ENCODE measurements at places on chromosomes 13 and 19. TPM values are rescaled to one million over a fixed set of nuclear protein-coding genes. Genes with fewer than 3 reads are reported as not detected.

DNA sequence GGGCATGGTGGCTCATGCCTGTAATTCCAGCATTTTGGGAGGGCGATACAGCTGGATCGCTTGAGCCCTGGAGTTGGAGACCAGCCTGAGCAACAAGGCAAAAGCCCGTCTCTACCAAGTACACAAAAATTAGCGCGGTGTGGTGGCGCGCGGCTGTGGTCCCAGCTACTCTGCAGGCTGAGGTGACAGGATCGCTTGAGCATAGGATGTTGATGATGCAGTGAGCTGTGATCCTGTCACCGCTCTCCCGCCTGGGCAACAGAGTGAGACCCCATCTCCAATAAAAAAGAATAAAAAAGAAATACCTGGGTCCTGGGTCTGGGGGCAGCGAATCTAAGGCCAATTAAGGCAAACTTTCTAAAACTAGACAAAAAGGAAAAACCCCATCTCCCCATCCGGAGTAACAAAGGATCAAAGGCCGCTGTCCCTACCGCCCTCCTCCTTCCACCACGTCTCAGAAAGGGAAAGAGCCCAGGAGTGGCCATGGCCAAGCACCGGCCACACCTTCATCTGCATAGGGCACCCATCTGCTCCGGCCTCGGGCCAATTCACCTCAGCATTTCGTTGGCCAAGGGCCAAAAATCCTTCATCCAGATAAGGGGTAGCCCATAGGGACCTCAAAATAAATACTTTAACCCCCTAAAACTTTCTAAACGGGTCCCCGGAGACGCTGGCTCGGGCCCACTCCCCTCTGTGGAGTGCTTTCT is 851 bp downstream of the ZNF320 start:
- DNase-seq = peak; percentile 11

FXYD3 gene
- not detected for total RNA-seq

DNA sequence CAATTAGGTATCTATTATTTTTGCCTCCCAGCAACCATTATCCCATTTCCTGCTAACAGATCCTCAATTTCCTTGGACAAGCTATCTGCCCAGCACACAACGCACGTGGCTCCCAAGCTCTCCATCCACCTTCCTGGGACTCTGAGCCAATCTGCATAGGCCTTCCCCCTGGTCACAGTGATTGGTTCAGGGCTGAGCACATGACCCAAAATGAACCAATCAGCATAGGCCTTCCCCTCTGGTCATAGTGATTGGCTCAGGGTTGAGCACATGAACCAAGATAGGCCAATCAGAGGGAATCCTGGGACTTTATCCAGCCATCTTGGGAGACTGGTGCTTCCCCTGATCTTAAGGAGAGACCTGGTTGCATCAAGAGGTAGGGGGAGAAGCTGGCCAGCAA is 5.8 kb downstream of the CPAMD8 start:
- DNase-seq = no peak

DNA sequence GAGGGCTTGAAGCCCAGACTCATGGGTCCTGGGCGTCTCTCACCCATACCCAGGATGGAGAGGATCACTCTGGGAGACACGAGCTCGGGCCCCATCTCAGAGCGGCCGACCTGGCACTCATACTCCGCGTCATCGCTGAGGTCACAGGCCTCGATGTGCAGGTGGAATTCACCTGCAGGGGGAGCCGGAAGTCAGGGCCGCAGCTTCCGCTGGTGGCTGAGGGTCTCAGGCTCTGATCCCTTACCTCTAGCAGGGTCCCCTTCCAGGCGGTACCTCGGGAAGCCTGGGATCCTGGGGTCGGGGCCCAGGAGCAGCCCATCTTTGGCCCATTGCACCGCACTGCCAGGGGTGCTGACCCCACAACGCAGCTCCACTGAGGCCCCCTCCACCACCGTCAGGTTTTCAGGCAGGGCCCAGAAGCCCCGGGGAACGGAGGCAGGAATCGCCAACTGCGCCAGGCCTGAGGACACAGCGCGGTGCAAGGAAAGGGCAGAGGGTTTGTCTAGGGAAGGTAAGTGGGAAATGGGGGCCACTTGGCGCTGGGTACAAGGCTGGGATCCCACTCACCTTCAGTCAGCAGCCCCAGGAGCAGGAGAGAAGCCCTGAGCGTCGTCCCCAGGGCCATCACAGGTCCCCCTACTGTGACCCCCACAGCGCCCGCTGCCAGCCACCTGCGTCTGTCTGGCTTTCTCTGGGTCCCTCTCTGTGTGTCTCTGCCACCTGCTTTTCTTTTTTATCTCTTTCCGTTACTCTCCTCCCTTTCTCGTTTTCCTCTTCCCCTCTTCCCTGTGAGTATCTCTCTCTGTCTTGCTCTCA is 883 bp downstream of the NPHS1 start:
- DNase-seq = peak; percentile 59

- no peak for DNase-seq
Observed at GRCh38 chr19:4579389-4579788, 19.9 kb upstream of the SEMA6B start.

GRCh38 chr13:84567848-84568247 is 685.6 kb upstream of the SLITRK1 start:
- DNase-seq = no peak

GRCh38 chr13:113926951-113927660 is 46.8 kb downstream of the C13orf46 start:
- no peak for DNase-seq

DNA sequence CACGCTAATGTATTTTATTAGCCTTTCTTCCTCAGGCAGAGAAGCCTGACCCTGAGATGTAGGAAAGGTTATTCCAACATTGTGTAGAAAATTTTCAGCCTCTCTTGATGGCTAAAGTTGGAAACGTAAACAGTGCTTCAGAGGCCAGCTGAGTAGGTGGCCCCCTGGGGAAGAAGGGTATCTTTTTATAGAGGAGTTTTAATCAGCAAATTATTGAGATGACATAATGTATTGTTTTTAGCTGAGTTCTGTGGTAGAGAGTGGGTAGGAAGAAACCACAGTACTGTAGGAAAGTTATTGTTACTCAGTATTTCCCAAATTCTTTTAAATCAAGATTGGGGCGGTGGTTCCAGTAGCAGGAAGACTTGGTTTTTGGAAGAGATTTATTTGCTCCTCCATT is 268.8 kb downstream of the DLEU7 start:
- DNase-seq = no peak

LCP1 gene
- total RNA-seq = 1,014 TPM

DNA sequence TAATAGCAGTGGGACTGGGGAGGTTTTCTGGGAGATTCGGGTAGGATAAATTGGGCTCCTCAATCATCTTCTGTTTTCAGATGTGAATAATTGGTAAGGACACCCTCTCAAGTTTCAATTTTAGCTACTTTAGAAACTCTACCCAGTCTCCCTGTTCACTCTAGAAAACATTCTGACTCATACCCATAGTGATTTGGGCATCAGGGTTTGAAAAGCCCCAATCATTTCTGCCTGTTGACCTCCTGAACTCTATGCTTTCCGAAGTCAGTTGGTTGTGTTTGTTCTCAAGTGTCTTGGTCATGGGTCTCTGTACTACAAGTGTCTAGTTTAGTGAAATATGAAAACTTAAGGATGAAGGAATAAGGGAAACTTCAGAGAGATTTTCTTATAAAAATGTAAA is 911.3 kb upstream of the GPC6 start:
- no peak for DNase-seq

DNA sequence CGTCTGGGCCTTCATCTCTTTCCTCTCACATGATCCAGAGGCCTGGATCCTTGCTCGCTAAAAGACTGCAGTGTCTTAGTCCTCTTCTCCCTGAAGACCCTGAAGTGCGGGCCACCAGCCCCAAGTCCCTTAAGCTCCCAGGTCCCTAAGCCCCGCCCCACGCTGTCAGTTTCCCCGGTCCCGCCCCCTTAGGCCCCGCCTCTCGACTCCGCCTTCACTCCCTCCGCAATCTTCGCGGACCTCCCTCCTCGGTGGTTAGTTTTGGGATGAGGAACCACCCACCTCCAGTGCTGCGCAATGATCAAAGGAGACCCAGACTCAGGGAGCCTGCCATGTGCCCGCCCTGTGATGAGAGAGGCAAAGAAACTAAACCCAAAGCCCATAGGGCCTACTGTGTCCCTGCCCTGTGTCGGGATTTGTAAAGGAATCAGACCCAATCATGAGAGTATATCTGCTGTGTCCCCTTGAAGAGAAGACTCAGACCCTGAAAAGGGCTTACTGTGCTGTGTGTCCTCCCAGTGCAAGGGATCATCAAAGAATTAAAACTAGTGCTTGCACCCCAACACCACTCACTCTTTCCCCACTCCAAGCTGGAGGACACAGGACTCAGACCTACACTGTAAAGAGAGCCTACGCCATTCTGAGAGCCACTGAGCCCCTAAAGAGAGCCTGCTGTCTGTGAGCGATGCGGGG is 3.0 kb upstream of the COX6B1 start:
- DNase-seq = peak; percentile 92

CASP14 gene
- not detected for total RNA-seq

DNA sequence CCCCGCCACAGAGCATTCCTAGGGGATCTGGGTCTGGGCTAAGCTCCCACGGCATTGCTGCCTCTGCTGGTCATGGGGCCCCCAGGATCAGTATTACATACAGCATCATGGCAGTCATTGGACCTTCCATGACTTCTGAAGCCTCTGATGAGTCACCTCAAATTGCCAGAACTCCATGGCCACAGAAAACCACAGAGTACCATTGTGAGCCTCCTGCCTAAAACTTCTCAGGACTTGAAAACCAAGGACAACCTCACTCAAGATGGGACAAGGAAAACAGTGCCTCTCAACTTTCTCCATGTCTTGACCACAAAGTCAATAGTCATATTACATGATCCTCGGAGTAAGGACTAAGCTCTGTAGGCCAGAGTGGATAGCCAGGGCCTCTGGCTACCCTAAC is 306.0 kb downstream of the GPC5 start:
- DNase-seq = no peak

- DNase-seq = no peak
Observed at GRCh38 chr19:35353635-35354034, 4.6 kb upstream of the FFAR3 start.

GRCh38 chr13:95226476-95226875 is 74.8 kb downstream of the ABCC4 start:
- no peak for DNase-seq

DNA sequence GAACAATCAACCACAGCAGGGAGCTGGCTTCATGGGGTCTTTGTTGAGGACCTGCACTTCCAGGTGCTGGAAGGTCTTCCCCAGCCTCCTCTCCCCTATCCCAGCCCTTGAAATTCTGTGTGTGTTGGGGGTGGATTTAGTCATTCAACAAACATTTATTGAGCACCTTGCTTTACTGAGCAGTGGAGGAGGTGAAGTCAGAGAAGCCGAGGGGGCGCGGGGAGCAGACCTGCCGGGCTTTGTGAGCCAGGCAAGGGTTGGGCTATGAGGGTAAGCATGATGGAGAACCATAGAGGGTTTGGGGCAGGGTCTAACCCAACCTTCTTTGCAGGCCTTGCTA is 3.5 kb upstream of the C19orf85 start:
- DNase-seq = no peak

HAUS5 gene
- 40.0 TPM for total RNA-seq

MYPOP gene
- total RNA-seq = 5.0 TPM

- no peak for DNase-seq
Observed at GRCh38 chr13:24663586-24663985, 16.6 kb upstream of the ATP12A start.

Data from activated CD8-positive, alpha-beta T cell treated with anti-CD3 and anti-CD28 coated beads for 36 hours (primary cell).